ENCODE measurements at places on chromosomes 4 and X. TPM values are rescaled to one million over a fixed set of nuclear protein-coding genes. Genes with fewer than 3 reads are reported as not detected.

GRCh38 chr4:53043891-53044650, 182.0 kb downstream of the RASL11B start:
- DNase-seq: no peak

DNA sequence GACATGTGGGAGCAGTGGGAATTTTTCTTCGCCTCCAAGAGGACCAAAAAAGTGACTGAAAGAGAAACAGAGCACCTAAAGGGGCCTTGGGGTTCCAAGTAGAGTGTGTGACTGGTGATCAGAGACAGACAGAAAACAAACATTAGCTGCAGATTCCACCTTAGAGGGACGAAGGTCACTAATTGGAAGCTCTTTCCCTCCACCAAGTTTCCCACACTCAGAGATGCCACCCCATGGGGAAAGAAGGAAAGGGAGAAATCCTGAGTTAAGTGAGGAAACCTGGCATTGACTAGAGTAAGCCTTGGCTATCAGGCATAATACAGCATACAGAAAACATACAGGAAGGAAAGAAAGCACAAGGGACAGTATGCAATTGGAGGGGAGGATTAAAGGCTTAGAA, 90.9 kb downstream of the HNRNPD start:
- DNase-seq: no peak

GRCh38 chr4:27861381-27861787, 1000.7 kb downstream of the STIM2 start:
- no peak for DNase-seq

- DNase-seq: no peak
These were observed 112.3 kb upstream of the GALNT7 start for GRCh38 chr4:173056271-173056670.

The KLHL4 gene
- polyA plus RNA-seq: 0.16 TPM

The SPANXA2 gene
- not detected for polyA plus RNA-seq

The PPID gene
- 34.3 TPM for polyA plus RNA-seq
